ENCODE measurements at places on chromosomes 3 and 15. TPM values are rescaled to one million over a fixed set of nuclear protein-coding genes. Genes with fewer than 3 reads are reported as not detected.

SOX14 gene
- polyA plus RNA-seq, result not detected

SEMA3F gene
- 81.1 TPM for polyA plus RNA-seq

RBP2 gene
- polyA plus RNA-seq, result not detected

PLAAT1 gene
- polyA plus RNA-seq, result 3.1 TPM

NDN gene
- 90.6 TPM for polyA plus RNA-seq

OR5H15 gene
- polyA plus RNA-seq, result not detected

XCR1 gene
- polyA plus RNA-seq, result 0.49 TPM

- DNase-seq, result no peak
These were observed 236.4 kb upstream of the RARB start for GRCh38 chr3:25191673-25192072.

DNA sequence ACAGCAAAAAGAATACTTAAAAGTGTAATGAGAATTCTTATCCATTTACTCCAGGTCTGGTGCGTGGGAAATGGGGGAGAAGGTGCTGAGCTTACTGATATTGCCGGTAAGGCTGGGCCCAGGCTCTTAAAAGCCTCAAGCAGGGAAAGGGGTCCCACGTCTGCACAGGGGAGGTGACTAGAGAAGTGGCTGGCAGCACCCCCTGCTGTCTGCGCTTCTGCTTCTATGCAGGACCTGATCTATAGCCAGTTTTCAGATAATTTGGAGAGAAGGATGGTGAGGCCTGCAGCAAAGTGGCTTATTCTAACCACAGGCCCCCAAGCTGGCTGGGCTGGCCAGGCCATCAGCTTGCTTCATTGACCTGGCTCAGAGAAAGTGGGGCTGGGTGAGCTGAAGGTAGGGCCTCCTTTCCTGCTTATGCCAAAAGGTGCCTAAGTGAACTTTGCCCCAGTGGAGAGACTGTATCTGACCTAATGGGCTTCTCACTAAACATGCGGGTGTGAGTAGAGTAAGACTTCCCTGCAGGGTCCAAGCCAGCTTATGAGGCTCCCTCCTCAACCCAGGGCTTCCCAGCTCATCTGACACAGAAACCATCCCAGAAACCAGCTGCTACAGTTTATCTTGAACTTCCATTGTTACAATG, 30.9 kb upstream of the ATP1B3 start:
- no peak for DNase-seq

- DNase-seq, result no peak
These were observed 7.9 kb upstream of the SYNM start for GRCh38 chr15:99096894-99097426.

- no peak for DNase-seq
These were observed 280.3 kb downstream of the XXYLT1 start for GRCh38 chr3:194990454-194991337.

DNA sequence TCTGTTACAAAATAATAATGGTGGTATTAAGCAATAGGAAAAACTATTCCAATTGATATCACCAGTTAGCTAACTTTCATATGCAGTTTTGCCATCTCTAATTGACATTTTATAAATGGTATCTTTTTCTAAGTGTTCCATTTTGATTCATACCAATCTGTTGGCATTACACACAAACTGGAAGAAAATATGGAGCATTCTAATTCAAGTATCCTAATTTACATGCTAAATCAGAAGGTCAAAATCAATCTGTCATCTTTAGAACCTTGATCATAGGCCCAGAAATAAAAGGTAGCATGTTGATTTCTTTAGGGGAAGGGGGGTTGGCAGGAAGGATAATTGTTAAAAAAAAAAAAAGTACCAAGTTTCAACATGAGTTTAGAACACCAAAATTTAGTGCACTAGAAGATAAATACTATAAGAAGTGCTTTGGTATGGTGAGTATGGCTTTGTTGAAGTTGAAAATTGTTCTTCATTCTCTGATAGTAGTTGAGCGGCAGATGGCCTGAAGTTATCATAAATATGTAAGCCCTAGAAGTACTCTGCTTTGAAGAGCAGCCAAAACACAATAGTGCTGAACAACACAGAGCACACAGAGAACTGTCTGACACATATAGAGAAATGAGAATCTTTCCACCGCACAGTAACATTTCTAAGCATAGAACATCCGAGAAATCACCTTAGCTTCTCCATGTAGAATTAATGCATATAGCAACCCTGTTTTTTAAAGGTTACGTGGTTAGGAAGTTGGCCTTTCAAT, 130.1 kb downstream of the TAFA4 start:
- no peak for DNase-seq

DNA sequence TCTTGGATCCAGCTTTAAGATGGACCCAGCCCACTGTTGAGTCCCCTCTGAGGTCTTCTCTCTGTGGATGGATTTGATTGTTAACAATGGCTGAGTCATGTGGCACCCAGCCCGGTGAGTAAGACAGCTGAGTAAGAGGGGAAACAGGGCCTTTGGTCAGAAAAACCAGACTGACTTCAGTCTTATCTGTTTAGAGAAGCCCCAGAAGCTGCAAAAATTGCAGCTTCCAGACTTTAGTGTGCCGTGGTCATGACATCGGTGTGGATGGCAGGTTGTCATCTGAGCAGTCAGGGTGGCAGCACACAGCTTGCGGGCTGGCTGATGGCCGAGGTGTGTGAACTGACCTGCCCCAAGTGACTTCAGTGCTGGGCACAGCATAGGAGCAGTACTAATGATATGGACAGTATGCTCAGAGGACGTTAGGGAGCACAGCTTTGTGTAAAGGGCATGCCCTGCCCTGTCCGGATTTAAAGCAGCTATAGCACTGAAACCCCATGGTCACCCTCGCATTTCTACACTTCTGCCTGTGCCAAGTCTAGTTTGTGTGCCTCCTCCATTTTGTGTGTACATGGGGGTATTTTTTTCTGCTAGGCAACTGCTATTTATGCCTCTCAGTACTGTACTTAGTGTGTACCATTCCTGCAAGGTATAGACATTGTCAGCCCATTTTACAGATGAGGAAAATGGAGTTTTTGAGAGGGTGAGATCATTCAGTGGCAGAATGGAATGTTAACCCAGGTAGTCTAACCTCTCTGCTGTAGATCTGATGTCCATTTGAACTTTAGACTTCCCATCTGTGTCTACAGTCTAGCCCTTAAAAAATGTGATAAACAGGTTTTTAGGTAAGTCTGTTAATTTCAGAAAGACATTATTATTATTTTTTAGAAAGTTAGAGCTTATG, 44.4 kb downstream of the FLNB start:
- DNase-seq, result no peak

DNA sequence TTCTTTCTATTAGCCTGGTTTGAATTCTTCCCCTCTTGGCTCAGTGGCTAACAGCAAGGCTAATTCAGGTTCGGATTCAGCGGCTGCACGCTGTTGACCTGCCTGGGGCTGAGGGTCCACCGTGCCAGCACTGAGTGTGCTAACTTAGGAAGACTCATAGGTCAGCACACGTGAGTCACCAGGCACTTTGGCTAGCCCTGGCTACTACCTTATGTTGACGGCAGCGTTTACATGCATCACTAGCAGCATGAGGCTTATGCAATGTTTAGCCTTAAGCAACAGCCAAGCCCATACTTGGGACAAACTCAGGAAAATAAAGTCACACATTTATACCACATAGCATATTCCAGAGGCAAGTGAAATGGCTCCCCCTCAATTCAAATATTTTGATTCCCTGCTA, 137.7 kb downstream of the RAB11A start:
- DNase-seq, result no peak

- no peak for DNase-seq
These were observed 266.3 kb downstream of the XXYLT1 start for GRCh38 chr3:195004512-195005250.

- no peak for DNase-seq
These were observed 16.0 kb downstream of the CMSS1 start for GRCh38 chr3:99833617-99834205.

DNA sequence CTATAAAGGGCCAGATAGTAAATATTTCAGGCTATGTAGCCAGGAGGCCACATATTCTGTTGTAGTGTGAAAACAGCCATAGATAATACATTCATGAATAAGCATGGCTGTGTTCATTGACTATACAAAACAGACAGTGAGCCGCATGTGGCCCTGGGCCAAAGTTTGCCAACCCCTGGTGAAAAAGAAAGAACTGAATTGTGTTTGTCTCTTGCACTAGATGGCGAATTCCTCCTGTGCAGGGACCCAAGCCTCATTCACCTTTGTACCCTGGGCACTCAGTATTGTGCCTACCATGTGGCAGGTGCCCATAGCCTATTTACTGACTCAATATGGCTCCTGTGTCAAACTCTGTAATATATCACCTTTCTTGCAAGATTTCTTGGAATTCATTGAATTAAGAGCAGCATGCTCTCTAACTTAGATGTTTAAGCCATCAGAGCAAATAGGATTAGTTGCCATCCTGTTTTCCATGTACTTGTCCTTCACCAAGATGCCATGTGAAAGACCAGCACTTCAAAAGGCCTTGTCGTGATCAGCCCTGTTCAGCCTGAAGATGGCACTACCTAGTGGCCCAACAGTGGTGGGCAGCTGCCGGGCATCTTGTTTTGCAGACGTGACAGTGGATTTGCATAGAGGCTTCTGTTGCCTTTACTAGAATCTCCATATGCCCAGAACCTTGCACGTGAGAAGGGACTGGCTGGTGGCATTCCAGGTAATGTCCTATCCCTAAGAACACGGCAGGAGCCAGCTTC, 50.9 kb upstream of the CMTM7 start:
- DNase-seq, result no peak

- no peak for DNase-seq
These were observed 11.6 kb downstream of the GORASP1 start for GRCh38 chr3:39095778-39096177.

- no peak for DNase-seq
These were observed 19.9 kb upstream of the POLR2M start for GRCh38 chr15:57686657-57687056.

Data from right renal pelvis (tissue), 4 donors.